ENCODE measurements at places on chromosomes 2 and 18.

- no peak for DNase-seq
These were observed 12.5 kb upstream of the ATIC start for GRCh38 chr2:215299337-215299859.

DNA sequence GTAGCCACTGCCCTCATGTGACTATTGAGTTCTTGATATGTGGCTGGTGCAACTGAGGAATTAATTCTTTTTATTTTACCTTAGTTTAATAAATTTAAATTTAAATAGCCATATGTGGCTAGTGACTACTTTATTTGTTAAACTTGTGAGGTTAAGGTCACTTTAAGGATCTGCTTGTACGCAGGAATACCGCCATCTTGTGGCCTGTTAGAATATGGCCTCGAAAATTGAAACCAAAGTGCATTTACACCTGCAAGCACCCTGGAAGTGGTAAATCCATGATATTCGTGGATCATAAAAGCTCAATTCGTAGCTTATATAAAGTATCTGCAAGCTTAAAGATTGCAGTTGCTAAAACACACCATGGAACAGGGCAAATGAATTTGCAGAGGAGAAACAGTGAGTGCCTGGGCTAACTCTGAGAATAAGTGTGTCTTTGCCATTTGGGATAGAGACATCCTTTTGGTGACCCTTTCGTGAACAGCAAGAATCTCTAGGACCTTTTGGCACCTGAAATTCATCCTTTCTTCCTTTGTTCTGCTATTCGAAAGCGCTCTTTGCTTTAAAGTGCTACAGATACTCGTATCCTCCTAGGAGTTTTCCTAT lies 59.9 kb upstream of the REG3A start:
- DNase-seq: no peak

- DNase-seq: no peak
These were observed 22.6 kb upstream of the ITGB6 start for GRCh38 chr2:160222546-160223283.

DNA sequence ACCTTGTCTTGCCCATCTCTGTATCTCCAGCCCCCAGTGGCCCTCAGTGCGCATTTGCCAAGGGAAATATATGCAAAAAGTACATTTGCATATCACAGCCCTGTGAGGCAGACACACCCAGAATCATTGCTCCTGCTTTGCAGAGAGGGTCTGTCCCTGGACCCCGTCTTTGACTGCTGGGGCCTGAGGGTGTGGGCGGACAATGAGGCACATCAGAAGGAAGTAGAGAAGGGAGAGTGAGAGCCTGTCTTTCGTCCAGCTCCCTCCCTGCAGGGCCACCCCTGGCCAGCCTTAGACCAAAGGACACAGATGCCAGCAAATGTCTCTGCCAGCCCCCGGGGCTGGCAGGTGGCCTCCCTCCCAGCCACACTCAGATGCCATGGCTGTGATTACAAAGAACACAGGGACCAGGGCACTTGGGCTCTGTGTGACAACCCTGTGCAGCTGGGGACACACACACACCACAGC lies 516.2 kb upstream of the MYT1L start:
- DNase-seq: no peak

GRCh38 chr2:4404363-4404762 lies 701.0 kb downstream of the DCDC2C start:
- DNase-seq: no peak

- DNase-seq: no peak
These were observed 485.2 kb downstream of the TRIB2 start for GRCh38 chr2:13201924-13202323.

GRCh38 chr18:35513181-35513936 lies 15.6 kb upstream of the INO80C start:
- DNase-seq: no peak

- DNase-seq: no peak
These were observed 674.5 kb downstream of the KCNJ3 start for GRCh38 chr2:155372969-155373368.

- DNase-seq: no peak
These were observed 47.4 kb downstream of the TRPM8 start for GRCh38 chr2:233964581-233964980.

- DNase-seq: no peak
These were observed 856.3 kb downstream of the SUCLG1 start for GRCh38 chr2:83602753-83603152.

DNA sequence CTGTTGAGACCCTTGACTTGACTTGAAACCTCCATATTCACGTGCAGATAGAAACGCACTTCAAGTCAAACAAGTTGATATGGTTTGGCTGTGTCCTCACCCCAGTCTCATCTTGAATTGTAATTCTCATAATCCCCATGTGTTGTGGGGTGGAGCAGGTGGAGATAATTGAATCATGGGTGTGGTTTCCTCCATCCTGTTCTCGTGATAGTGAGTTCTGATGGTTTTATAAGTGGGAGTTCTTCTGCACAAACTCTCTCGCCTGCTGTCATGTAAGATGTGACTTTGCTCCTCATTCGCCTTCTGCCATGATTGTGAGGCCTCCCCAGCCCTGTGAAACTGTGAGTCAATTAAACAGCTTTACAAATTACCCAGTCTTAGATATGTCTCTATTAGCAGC lies 21.4 kb downstream of the SLC3A1 start:
- DNase-seq: no peak

DNA sequence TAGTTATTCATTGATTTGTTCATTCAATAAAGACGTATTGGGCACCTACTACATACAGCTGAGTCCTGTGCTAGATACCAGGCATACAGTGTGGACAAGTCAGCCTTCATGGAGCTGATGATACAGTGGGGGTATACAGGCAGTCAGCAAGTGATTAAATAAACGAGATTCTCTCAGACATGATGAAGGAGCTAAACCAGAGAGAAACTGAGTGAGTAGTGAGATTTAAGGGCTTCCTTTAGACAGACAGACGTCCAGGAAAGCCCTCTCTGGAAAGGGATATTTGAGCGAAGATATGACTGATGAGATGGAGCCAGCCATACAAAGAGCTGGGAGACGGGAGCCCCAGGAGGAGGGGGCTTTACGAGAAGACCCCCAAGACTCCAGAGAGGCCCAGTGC lies 122.6 kb upstream of the MYCN start:
- no peak for DNase-seq

DNA sequence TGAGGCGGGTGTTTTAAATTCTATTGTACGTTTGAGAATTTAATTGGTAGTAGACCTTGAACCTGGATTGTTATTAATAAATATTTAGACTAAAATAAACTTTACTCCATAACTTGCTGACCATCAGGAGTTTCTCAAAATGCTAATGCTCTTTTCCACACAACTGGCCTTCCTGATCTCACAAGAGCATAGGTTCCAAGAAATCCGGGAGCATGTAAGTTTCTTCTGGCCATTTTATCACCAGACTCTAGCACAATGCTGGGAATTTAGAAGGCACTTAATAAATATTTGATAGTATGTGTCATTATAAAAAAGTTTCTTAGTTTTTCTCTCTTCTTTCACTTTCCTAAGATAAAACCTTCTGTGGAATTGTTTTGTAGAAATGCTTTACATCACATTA lies 2047.1 kb downstream of the SUCLG1 start:
- DNase-seq: no peak

GRCh38 chr18:22563164-22563583 lies 145.5 kb upstream of the CTAGE1 start:
- DNase-seq: no peak

GRCh38 chr2:234252772-234253171 lies 202.3 kb downstream of the SPP2 start:
- DNase-seq: no peak

DNA sequence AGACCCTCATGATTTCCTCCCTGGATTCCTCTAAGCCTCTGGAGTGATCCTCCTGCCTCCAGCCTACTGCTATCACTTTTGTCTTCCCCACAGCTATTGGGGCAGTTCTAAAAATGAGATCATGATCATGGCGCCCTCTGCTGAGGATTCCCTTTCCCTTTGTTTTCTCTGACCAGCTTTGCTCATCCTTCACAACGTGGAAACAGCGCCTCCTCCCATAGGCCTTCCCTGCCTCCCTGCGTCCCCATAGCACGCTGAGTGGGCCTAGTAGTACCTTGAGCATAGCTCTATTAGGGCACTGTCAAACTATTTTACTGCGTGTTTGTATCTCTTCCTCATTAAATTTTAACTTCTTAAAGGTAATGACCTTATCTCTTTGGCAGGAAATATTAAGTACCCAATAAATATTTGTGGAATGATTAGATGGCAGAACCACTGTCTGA lies 207.0 kb upstream of the FANCL start:
- DNase-seq: no peak

DNA sequence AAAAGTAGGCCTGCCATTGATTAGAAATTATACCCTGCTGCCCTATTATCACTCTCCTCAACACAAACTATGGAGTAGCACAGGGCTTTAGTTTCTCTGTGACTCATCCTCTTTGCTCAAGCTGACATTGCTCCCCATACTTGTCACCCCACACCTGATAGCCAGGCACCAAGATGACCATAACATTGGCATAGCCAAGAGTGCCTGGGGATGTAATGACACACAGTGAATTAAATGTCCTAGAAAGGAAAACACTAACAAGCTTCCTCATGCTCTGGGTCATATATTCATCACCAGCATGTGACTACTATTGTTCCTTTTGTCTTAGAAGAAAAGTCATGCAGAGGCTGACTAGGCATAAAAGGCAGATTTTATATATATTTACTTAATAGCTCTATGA lies 137.8 kb upstream of the RND3 start:
- DNase-seq: no peak

GRCh38 chr2:114368705-114369104 lies 73.7 kb upstream of the DPP10 start:
- no peak for DNase-seq

- DNase-seq: no peak
These were observed 66.8 kb upstream of the DNER start for GRCh38 chr2:229780856-229781773.

- no peak for DNase-seq
These were observed 710.4 kb downstream of the RNF144A start for GRCh38 chr2:7627583-7627982.

DNA sequence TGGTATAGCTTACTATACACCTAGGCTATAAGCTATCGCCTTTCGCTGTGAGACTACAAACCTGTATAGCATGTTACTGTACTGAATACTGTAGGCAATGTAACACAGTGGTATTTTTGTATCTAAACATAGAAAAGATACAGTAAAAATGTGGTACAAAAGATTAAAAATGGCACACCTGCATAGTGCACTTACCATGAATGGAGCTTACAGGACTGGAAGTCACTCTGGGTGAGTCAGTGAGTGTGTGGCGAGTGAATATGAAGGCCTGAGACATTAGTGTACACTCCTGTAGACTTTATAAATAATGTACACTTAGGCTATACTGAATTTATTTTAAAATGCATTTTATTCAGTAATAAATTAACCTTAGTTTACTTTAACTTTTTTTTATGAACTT lies 258.2 kb upstream of the SP5 start:
- no peak for DNase-seq

DNA sequence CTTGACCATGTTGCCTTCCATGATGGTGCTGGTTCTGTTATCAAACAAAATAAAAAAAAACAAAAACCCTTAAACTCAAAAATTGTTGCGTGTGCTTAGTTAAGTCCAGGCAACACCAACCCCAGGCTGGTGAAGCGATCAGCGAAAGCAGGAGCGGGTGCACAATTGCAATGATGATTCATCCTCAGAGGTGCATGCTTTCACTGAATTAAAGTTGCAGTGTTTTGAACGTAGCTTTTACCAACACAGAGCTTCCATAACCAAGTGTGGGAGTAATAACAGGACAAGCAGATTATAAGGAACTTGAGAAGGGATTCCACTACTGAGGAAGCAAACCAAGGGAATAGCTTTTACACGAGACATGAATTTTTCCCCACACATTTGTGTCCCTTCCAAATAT lies 39.7 kb upstream of the RAPH1 start:
- DNase-seq: no peak

GRCh38 chr2:134131681-134132489 lies 122.0 kb upstream of the MGAT5 start:
- DNase-seq: no peak

- DNase-seq: no peak
These were observed 33.9 kb upstream of the SP100 start for GRCh38 chr2:230382108-230382507.

- DNase-seq: no peak
These were observed 128.7 kb downstream of the LYPD6B start for GRCh38 chr2:149167001-149167780.

DNA sequence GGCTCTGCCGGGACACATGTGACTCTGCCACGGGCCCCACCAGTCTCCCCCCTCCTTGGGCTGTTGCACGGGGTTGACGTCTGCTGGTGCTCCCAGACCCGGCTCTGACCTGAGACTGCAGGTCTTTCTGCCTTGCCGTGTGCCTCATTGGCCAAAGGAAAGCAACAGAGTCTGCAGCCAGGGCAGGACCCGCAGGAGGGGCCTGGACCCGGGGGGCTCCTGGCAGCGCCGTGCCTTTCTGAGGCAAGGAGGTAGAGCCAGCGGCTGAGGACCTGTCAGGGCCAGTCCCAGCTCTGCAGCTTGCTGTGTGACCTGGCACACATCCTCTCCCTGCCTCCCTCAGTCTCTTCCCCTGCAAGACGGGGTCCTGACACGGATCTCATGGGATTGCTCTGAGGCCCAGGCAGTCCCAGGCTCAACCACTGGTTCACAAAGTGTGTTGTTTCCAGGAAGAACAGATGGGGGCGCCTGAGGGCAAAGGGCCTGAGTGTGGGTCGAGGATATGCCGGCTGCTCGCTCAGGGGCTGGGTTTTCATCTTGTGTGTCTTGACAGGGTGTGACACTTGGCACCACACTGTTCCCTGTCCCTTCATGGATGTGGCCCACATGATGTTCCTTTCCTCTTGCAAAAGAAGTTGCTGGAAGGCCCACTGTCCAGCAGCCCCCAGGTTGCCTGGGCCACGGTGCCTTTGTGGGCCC lies 9.0 kb downstream of the CAPN10 start:
- DNase-seq: no peak

DNA sequence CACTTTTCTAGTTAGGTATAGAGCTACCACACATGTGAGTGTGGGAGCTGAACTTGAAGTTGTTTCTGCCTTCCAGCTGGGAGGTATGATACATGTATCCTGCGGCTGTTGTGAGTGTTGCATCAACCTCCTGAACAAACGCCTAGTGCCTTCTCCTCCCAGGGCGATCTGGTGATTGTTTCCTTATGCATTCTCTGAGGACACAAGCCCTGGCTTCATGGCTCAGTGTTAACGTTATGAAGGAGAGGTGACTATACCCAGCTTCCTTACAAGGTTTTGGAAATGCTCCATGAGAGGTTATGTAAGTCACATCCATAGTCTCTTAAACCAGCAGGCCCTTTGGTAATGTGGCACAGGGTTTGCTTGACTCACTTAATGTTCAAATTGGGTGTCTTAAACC lies 64.9 kb downstream of the SPRED2 start:
- DNase-seq: no peak

GRCh38 chr2:37730037-37730818 lies 58.8 kb upstream of the CDC42EP3 start:
- DNase-seq: no peak

Measured in cortex of kidney (tissue), 1 donor.